ENCODE measurements at places on chromosomes 3 and 15.

DNA sequence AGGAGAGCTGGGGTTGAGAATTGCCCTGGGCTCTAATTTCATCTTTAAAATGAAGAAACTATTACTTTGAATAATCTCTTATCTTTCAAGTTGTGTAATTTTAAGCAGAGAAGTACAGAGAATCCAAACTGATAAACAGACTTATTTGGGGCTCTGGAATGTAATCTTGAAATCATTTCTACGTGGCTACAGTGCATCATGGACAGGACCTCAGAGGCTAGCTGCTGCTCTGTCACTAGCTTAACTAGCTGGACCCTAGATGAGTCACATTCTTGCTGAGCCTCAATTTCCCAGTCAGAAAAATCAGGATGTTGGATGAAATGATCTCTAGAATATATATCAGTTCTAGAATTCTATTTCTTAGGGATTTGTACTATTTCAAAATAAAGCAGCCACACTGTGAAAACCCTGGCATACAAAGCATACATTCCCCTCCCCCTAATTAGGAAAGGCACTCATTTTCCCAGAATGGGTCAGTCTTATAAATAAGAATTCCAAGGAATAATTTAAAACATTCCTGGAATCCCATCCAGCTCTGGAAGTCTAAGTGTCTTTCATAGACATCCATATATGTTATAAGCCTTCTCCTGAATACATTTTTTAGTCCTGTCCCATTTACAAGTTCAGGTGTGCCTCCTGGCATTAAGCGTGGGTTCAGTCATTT is 47.2 kb downstream of the RASGRP1 start:
- no peak for DNase-seq

- no peak for DNase-seq
These were observed 105.0 kb upstream of the ICE2 start for GRCh38 chr15:60583946-60584345.

- peak; percentile 44 for DNase-seq
These were observed 25.0 kb downstream of the CRYGS start for GRCh38 chr3:186519021-186519658.

DNA sequence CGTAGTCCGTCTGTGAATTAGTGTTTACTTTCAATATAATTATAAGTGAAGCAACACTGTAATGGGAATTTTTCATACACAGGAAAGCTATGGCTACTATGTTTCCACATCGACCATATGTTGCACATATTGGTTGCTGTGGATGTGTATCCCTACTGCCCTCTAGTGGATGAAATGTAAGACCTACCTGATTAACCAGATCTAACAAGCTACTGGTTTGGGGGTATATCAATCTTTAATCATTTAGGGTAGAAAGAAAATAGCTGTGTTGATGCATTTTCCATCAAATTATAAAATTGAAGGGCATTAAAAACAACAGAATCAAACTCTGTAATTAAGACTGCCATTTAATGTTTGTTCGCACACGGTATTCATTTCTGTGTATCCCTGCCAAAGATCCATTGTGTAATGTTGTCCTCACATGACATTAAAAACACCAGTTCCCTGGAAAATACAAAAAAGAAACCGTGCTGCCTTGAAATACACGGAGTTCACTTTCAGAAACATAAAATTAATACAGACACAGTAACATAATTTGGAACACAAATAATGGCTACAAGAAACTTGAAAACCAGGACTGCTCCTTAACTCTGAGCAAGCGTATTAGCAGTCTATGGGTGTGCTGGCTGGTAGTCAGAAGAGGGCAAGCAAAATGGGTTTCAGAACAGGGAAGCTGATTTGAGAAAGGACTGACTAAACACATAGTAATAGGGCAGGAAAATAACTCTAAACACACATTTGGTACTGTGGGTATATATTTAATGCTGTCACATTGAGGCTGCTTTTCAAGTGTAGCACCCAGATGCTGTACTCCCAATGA is 125.1 kb downstream of the TIGIT start:
- no peak for DNase-seq

DNA sequence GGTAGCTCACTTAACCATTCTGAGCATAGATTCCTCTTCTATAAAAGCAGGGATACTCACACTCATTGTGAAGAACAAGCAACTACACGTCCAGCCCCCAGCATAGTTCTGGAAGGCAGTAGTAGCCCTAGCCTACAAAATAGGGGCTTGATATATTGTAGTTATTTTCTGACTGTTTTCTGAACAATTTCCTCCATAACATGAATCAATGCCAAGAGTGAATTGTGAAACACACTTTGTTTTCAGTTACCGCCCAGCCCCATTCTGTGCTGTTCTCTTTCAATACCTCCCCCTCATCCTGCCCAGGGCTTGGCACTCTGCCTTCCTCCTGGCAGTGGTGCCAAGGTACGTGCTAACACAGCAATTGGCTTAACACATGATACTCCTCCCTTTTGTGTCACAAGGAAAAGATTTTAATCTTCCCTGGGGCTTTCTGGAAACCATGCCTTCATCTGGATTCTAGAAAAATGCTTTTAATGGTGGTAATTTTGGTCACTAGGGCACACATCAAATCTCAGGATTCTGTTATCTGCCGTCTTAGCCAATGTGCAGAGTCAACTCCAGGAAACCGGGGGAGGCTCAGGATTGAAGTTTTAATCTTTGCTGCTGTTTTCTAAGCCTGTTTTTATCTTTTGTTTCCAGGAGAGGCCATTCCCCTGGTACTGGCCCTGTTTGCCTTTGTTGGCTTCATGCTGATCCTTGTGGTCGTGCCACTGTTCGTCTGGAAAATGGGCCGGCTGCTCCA is 37.2 kb downstream of the IL20RB start:
- no peak for DNase-seq

GRCh38 chr15:71437919-71438318 is 322.6 kb downstream of the THSD4 start:
- DNase-seq = no peak

GRCh38 chr3:62587169-62587568 is 213.8 kb upstream of the FEZF2 start:
- DNase-seq = no peak

DNA sequence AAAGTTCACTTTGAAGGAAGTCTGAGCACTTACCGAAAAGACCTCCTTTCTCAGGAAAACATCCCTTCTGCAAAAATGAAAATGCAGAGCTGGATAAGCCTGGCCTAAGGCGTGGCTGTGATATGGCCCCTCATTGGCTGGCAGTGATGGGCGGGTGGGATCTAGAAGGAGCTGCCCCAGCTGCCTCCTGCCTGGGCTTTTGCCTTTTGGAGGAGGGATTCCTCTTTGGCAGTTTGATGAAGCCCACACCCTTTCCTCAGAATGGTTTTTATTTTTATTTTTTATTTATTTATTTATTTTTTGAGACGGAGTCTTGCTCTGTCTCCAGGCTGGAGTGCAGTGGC is 4.0 kb upstream of the DZIP1L start:
- no peak for DNase-seq

DNA sequence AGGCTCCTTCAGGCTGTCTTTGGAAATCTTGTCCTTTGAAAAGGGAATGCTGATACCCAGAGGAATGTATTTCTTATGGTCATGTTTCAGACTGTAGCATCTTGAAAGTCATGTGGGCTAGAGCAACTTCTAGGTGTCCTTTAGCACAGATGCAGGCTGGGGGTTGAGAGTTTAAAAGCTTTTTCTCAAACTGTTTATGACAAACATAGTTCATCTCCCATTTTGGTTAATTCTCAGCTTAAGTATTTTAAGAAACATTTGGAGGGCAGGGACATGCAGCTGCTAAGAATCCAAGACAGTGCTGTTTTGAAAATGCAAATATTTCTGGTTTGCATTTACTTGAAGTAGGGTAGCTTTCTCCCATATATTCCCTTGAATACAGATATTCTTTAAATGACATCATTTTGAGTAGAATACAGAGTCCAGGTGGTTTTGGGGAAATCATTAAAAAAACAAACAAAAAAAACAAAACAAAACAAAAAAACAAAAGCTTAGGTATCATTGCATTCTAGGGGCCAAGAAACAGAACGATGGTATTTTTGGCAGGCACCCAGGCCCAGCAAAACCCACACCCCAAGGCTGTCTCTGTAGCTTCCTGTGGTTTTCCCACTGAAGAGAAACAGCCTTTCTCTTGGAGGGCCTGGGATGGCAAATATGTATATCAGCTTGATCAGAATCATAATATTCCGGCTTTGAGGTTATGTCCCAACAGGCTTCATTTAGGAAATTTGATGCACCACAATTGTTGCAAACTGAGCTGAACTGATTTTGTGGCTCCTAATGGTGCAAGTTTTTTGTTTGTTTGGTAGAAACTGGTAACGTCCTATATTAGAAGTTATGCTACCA is 120.0 kb downstream of the ATG7 start:
- no peak for DNase-seq

GRCh38 chr3:14508505-14508819 is 31.7 kb downstream of the GRIP2 start:
- no peak for DNase-seq

Measured in activated T-helper 1 cell treated with Interleukin-2 at 50 U/mL for 16 hours (primary cell).